ENCODE measurements at places on chromosomes 2 and 18.
A peak's percentile ranks its signal among the peaks of the same experiment; 100 is the strongest.

DNA sequence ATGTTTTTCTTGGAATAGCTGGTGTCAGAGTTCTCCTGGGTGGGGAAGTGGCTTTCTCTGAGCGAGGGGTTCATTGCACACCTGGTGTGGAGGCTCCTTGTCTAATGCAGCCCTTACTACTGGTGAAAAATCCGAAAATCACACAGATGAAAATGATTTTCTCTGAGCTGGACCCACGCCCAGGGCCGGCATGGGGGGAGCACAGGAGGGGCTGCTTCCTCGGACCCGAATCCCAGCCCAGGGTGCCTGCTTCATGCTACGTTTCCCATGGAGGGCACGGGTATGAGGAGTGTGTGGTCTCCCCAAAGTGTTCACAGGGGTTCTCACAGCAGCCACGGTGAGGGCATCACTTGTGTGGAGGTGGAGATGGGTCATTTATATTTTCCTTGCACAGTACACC is 288.0 kb upstream of the HDAC4 start:
- DNase-seq, result no peak

DNA sequence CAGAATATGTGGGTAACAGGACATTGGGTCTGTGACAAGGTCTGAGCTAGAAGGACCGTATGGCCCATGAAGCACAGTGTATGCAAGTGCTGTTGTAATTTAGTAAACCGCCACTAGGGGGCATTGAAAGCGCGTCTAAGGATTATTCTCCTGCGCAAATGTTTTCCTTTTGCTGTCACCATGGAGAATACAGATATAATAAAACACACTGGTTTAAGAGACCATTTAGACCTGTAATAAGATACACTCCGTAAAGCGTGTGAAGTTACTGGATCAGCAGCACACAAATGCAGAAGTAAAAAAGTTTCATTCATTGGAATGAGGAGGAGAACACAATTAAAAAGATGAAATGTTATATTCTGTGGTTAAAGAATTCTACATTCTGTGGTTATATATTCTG is 272.4 kb downstream of the AGAP1 start:
- DNase-seq, result peak; percentile 84

GRCh38 chr2:198314559-198315153 is 510.3 kb downstream of the PLCL1 start:
- DNase-seq, result peak; percentile 25

- DNase-seq, result no peak
Measured at GRCh38 chr2:237876951-237877491, 17.6 kb downstream of the RAMP1 start.

DNA sequence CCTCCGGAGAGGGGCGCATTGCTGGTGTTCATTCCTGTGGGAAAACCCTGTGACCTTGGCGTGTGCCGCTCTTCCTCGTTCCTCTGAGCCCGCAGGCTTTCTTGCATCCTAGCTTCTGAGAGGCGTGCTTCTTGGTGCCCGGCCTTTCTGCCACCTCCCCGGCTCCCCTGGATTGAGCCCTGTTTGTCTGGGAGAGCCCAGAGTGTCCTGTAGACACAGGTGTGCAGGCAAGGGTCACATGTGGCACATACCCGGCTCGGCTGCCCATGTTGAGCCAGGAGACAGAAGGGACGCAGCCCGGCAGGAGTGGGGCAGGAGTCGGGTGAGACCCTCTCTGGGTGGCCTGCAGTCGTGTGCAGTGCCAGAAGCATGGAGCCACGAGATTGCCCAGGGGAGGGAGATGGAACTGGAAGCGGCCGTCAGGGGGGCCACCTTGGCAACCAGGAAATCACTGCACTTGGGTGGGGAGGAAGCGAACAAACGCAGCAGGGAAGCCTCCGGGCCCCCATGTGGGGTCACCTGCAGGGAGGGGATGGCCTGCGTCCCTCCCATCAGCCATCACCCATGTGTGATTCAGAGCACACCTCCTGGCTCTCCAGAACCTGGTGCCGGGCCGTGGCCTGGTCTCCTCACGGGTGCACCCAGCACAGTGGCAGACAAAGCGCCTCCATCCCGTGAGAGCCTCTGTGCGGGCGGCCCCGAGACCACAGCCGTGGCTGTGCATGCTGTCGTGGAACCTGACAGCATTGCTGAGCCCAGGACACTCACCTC is 92.9 kb downstream of the SH3BP4 start:
- DNase-seq, result no peak

DNA sequence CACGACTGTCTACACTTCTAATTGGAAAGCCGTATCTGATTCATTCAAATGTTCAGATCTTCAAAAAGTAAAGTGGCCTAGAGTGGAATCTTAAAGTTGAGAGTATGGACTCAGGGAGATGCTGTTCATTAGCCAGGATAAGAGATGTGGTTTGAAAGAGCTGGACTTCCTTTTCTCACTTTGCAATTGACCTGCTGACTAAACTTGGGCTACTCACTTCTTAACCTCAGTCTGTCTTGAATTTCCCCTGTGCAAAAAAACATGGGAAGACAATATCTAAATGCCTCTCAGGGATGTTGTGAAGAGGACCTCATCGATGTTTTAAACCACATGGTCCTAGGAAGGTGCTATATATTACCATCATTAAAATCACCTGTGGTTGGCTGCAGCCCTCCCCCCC is 64.1 kb downstream of the BCL2 start:
- no peak for DNase-seq

DNA sequence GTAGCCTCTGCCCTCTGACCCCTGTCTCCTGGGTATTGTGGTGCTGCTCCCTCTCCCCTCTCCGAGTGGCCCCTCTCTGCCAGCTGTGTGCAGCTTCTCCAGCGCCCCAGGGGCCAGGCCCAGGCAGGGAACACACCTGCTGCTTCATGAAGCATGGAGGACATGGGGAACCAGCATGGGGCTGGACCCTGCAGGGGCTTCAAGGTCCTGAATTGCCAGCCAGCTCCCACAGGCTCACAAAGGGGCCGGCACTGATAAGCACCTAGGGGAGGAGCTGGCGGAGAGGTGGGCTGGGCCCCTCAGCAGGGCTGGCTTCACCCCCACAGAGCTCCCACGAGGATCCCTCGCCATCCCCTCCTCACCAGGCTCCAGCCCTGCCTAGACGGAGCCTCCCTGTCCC is 77.4 kb upstream of the GPC1 start:
- DNase-seq, result no peak

GRCh38 chr2:201796478-201796865 is 9.9 kb upstream of the CDK15 start:
- no peak for DNase-seq

DNA sequence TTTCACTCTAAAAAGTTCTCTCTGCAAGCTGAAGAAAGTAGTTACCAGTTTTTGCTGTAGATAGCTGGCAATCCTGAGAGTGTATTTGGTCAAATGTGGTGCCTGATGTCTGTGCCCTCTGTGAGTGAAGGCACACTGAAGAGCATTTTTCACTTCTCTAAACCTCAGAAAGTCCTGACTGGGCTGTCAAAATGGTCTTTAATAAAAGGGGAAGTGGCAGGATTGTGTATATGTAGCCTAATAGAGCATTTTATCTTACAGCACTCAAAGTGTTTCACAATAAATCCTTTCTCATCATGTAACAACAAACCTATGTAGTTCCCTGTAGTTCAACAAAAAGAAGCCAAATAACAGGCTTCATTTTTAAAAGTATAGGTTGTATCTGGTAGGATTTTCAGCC is 1552.3 kb upstream of the SLC39A10 start:
- no peak for DNase-seq

DNA sequence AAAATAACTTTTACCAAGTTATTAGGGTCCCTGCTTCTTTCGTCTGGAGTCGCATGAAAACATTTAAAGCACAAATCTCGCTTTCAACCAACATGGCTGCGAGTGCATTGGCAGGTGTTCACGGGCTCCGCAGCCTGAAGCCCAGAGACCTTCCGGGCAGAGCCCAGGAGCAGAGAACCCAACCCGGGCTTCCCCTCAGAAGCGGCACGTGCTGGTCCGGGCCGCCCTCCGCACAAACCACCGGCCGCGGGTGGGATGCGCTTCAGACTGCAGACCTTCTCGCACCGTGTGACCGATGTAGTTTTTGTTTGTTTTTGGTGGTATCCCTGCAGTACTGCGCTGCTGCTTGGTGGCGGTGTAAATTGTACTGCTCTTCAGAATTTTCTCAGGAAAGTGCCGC is 105.6 kb upstream of the TPO start:
- DNase-seq, result no peak

GRCh38 chr2:64787698-64788097 is 134.0 kb upstream of the SERTAD2 start:
- no peak for DNase-seq

DNA sequence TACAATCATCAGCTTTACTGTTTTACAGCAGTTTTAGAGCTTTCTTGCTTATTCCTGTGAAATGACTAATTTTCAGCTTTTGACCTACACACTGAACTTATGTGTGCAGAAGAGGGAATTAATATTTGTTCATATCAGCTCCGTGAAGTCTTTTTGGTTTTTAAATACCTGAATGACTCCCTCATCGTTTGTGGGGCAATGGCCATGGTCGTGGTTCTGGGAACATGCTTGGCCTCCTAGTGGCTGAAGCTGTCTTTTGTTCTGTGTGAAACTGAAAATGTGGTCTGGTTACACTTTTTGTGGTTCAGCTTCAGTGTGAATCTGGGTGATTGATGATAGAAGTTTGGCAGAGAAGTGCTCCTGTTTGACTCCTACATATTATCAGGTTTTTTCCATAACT is 408.1 kb downstream of the THSD7B start:
- DNase-seq, result no peak

DNA sequence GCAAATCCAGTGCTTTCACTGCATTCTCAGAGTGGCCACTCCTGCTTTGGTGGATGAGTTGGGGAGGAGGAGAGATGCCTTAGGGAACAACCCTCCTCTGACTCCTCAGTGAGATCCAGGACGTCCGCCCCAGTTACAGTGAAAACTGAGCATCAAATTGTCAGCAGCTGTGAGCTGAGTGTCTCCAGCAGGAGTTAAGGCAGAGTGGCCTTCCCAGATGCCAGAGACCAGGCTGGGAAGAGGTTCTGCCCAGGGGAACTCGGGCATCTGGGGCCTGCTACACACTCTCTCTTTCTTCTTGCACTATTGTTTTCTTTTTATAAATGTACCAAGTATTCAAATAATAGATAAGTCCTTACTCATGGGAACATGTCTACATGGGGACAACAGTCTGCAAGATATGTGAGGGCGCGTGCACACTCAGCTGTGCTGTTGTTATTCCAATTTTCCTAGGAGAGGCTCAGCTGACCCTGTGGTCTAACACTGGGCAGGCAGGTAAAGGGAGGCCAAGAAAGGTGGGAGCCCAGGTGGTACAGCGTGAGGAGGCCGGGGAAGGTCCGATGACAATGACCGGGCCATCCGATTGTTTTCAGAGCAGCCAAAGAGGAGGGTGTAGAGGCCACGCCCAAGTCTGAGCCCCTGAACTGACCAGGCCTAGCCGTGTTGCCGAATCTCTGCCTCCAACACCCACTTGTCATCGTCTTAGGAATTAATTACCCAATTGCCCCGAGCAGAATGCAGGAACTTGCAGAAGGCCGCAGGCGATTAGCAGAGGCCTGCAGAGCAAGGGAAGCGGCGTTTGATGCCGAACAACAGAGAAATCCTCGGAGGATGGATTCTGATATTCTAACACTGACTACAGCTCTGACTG is 166.9 kb downstream of the ANAPC1 start:
- no peak for DNase-seq

DNA sequence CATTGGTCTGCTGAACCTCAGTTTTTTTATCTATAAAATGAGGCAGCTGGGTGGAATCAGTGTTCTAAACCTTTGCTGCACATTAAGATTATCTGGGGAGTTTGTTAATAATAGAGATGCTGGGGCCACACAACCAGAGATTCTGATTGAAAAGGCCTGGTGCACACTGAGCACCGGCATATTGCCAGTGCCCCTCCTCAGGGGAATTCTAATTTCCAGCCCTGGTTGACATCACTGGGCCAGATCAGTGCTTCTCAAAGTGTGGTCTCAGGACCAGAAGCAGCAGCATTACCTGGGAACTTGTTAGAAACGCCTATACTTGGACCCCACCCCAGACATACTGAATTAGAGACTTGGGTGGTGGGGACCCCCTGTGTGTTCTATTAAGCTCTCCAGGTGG is 112.5 kb downstream of the SETBP1 start:
- no peak for DNase-seq

- no peak for DNase-seq
Measured at GRCh38 chr2:129905664-129906081, 73.8 kb upstream of the RAB6C start.

- no peak for DNase-seq
Measured at GRCh38 chr18:22013993-22014392, 155.4 kb upstream of the GATA6 start.

DNA sequence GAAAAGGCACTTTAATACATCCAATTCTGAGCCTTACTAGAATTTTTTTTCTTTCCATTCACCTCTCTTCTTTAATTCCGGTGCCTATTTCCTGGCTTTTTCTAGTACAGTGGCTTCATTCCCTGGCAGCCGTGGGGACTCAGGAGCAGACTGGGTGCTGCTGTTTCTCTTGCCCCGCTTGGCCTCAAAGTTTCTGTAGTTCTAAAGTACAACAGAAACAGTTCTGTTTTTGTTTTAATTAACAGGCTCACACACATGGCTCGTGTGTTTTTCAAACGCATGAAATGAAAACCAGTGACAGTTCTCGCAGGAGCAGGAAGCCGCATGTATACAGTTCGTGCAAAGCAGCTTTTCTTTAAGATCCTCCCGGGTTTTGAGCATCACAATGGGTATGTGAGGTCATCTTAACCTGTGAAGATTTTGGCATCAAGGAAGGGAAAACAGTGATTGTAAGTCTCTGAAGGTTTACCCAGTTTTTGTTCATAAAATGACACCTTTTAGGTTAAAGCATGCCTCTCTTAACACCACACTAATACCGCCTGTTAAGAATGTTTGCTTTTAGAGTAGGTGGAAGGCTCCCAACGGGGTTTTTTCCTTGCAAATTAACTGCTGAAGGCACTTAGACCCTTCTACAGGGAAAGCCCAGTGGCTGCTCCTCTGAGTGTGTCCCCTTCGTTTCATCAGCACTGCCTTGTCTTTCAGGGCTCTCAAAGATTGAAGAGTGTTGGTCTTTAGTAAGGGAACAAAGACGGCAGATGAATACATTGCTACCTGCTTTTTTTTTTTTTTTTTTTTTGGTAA is 5.8 kb downstream of the FZD7 start:
- DNase-seq, result no peak

DNA sequence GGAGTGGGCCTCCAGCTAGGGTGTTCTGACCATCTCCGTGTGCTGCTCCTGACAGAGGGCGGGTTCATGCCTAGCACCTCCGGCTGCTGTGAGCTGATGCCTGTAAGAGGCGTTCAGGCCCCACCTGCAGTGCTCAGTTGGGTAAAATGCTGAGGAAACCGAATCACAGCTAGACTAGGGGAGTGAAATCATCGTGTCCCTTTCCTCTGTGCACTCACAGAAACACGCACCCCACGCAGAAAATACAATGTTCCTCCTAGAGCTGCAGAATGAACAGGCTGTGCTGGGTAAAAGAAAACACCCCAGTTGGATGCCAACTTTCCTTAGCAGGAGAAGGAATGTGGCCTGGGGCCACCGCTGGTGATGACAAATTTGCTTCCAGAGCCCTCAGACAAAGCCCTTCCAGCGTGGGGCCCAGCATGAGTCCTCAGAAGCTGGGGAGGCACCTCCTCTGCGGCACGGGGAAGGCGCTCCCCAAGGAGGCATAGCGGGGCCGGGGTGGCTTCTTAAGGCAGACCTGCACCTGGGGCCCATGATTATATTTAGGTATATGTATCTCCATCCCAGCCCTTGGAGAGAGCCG is 16.3 kb upstream of the ARHGEF4 start:
- no peak for DNase-seq

Data from AG08396 (cell line).